Hippocampal formation (tissue), 2 donors: ENCODE measurements at places on chromosomes 1 and 21.

- no peak for DNase-seq
Observed at GRCh38 chr1:87028576-87028975, 114.1 kb downstream of the HS2ST1 start.

DNA sequence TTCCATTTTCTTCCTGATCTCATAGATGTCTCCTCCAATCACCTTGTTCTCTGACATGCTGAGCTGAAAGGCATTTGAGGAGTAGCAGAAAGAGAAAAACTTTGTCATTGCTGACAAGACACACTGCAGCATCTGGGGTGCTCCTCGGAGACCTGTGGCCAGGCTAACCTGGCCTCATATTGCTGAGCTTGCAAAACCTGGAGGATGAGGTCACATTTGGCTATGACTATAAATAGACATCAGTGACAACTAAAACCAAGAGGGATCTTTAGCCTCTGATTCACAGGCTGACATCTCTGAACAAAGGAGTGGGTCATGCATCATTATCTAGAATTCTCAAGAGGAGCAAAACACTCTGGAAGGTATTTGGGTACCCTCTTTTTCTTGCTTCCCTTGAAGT, 83.7 kb downstream of the PROX1 start:
- DNase-seq = no peak

DNA sequence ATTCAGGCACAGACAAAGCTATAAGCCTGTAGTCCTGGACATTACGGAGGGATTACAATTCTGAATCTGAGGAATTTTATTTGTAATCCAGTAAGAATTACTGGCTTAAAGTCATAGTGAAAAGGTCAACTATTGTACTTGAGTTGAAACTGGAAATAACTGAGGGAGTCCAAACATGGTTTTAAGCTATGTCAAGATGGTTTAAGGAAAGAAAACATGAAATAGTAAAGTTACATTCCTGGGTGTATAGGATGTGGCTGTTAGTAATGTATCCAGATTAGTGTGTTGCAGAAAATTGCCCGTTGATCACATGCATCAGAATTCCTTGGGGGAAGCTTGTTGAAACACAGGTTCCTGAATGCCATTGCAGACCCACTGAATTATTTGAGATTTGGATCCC, 124.8 kb upstream of the GORAB start:
- no peak for DNase-seq

- no peak for DNase-seq
Observed at GRCh38 chr1:54390655-54391054, 15.5 kb downstream of the SSBP3 start.

DNA sequence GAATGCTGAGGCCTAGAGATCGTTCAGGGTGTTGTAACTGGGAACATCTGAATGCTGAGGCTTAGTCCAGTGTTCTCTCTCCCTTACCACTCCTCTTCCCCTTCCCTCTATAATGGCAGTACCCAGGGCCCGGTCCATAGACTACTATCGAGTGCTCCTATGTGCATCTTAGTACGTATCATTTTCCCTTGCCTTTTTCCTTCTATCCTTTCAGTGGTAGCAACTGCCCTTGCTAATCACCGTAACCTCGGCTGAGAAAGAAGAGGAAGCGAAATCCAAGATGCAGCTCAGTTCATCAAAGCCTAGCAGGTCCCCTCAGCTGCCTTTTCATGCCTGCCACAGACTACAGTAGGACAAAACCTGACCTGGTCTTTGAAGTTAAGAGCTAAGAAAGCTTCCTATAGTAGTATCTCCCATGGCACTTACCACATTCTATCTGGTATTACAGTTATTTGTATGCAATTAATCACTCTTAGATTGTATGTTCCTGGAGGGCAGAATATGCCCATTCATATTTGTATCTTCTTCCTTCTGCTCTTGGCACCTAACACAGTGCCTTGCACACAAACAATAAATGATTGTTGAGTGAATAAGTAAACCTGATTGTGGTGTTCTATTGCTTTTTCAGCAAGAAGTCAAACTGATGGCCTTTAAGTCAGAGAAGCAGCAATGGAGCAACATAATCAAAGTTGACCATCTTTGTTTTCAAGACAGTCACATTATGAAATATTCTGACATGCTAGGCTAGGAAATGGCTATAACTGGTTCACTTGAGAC, 22.4 kb downstream of the CNIH4 start:
- DNase-seq = no peak

- DNase-seq = no peak
Observed at GRCh38 chr1:5459839-5460610, 532.2 kb downstream of the NPHP4 start.

DNA sequence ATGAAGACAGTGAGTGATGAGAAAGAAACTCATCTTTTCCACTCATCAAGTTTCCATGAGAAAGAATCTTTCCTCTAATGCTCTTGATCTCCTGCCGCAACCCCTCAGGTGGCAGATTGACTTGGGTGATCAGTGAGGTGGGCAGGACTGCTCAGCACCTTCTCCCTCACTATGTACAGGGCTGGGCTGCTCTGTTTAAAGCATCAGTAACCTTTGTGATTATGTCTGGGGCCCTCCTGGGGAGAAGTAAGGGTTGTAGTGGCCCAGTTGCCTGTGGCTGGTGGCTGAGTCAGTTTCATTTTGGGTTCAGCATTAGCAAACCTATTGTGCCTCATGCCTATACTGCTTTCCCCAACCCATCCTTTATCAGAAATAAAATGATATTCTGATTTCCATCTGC, 366.0 kb downstream of the TTLL7 start:
- DNase-seq = no peak

GRCh38 chr1:240562111-240562590, 49.8 kb downstream of the GREM2 start:
- no peak for DNase-seq

GRCh38 chr1:20073256-20073655, 3.3 kb downstream of the PLA2G5 start:
- no peak for DNase-seq

GRCh38 chr21:45465105-45465504, 60.1 kb downstream of the COL18A1 start:
- DNase-seq = no peak
